Activated CD4-positive, alpha-beta T cell treated with anti-CD3 and anti-CD28 coated beads, Interleukin-2, amount 10 ng/mL, durations not matched to agents 7 days and 5 days (primary cell): ENCODE measurements at places on chromosomes 5 and 9. TPM values are rescaled to one million over a fixed set of nuclear protein-coding genes. Genes with fewer than 3 reads are reported as not detected.

NIM1K gene
- 0.75 TPM for total RNA-seq

LCN9 gene
- not detected for total RNA-seq

DNA sequence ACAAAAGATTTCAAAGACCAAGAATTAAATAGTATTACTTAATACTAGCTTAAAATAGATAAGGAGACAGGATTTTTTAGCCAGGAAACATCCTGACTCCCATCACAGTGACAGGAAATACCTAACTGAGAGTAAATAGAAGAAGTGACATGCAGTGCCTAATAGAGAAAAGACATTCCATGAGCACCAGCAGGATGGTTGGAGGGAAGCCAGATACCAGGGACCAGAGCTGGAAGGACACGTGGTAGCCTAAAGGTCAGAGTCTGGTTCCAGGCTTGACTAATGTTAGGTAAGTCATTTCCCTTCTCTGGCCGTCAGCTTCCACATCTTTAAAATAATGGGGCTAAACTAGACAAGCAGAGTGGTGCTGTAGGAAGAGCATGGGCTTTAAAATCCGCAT, 41.6 kb downstream of the CDK5RAP2 start:
- H3K27me3 ChIP-seq = no peaks in the 10 kb centered on the region
- H3K36me3 ChIP-seq = peaks cover 60% of the 10 kb centered on the region
- no peak overlapping the region for H3K27ac ChIP-seq
- peaks cover under 1% of the 10 kb centered on the region for H3K4me1 ChIP-seq
- DNase-seq = no peak

DNA sequence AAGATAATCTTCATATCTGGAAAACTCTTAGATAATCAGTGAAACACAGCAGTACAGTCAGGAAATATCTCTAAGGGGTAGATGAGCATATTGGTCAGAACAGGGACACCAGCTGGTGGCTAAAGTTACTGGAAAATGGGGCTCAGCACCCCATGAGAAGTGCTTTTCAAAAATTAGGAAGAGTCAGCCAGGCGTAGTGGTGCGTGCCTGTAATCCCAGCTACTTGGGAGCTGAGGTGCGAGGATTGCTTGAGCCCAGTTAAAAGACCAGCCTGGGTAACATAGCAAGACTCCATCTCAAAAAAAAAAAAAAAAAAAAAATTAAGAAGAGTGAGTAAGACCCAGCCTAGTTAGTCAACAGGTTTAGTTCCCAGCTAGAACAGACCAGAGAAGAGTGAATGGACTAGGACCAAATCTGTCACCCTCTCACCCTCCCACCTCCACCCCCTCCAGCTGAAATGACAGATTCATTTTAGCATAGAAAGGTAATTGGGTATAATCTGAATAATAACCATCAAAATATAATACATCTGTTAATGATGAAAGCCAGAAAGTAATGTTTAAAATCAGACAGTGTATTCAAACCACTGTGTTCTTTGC, 120.9 kb downstream of the CDC42SE2 start:
- H3K4me1 ChIP-seq = peaks cover 82% of the 10 kb centered on the region
- no peaks in the 10 kb centered on the region for H3K27me3 ChIP-seq
- no peak overlapping the region for H3K4me3 ChIP-seq

GRCh38 chr9:129022037-129022436, 6.1 kb downstream of the SH3GLB2 start:
- DNase-seq = no peak
- H3K4me3 ChIP-seq = no peak overlapping the region
- peak overlapping the region; percentile 58 for H3K27ac ChIP-seq
